Kidney epithelial cell (primary cell): ENCODE measurements at places on chromosomes 5 and 9. TPM values are rescaled to one million over a fixed set of nuclear protein-coding genes. Genes with fewer than 3 reads are reported as not detected.

The HACD4 gene
- 0.46 and 0.62 TPM in 2 replicates for total RNA-seq

The PCDHAC2 gene
- 0.48 and 0.92 TPM in 2 replicates for total RNA-seq

DNA sequence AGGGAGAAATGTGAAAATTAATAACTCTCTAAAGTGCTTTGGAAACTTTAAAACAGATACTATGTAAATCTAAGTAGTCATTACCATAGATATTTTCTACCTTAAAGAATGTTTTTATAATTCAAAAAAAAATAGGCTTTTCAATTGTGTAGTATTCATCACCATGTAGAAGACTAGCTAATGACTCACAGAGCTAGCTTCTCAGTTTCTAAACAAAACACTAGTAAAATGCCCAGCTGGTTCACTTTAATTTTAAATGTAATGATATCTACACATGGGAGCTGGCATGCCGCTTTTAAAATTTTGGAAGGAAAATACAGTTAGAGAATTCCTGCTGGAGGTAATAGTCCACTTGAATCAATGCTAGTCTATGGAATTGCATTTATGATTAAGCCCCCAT is 509.8 kb downstream of the CSNK1G3 start:
- no peak for DNase-seq

DNA sequence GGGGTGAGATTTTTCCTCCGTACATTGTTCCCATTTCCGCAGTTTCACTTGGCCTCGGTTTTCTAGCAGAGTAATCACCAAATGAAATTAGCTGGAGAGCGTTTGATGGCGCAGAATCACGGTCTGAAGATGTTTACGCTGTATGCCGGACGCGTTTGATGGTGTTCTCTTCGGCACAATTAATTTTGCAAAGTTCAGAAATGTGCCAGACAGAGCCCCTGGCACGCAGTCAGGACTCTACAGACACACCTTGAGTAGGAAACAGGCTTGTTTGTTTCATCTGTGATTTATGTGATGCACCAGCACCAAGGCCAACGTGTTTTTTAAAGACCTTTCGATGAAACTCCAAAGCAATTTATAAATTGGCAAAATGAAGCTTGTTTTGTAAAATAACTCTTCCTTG is 863 bp upstream of the LIFR start:
- DNase-seq = no peak

DNA sequence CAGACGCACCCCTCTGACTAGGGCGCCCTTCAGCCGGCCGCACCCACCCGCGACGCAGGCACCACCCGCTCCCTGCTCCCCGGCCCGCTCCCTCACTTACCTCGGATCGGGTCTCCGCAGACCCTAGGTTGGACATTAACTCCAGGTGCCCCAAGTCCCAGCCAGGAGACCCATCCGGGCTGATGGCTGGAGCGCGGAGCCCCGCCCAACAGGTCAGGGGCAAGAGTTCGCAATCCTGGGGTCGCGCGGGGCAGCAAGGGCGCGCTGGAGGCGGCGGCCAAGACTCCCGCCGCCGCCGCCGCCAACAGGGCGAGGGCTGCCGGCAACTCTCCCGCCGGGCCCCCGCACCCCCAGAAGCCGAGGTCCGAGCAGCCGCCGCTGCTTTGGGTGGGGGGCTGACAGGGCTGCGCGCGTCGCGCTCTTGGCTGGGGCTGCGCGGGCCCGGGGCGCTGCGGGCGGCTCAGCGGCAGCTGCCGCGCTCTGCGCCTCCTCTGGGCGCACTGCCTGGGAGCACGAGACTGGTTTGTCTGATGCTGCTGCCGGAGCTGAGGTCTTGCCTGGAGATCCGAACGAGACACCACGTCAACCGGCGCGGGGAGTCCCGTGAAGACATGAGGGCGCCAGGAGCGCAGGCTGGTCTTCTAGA is at the start of gene GDNF:
Gene GDNF, minus strand, starts transcription at position 635 of the 646 bp plus-strand sequence. CDS start 5,245 bp downstream, outside the sequence.
- DNase-seq = no peak

GRCh38 chr5:21142791-21143190 is 1154.8 kb upstream of the CDH18 start:
- DNase-seq = no peak

The SLC27A6 gene
- 1.2 and 1.6 TPM in 2 replicates for total RNA-seq

GRCh38 chr9:127491516-127491915 is 40.2 kb downstream of the LRSAM1 start:
- DNase-seq = no peak

DNA sequence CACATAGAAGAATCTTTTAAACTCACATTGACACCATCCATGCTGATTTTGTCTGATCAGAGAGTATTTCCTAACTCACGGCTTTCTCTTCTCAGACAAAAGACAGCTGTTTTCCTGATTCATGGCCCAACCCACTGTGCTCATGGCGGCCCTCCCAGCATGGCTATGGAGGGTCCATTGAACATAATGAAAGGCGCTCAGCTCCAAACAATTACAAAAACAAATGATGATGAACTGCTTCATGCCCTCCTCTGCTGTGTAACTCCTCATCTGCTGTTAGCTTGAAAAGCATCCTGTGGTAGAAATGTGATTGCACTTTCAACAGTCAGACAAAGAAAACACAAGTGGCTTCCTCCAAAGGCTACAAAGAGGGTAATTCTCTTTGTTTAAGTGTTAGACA is 673.8 kb downstream of the PRELID2 start:
- no peak for DNase-seq

GRCh38 chr9:88429595-88430430 is 41.6 kb downstream of the SPIN1 start:
- DNase-seq = no peak

The GPBP1 gene
- 45.9 and 50.9 TPM in 2 replicates for total RNA-seq

The PROB1 gene
- 3.0 and 3.6 TPM in 2 replicates for total RNA-seq

The MZB1 gene
- not detected in 2 replicates for total RNA-seq

DNA sequence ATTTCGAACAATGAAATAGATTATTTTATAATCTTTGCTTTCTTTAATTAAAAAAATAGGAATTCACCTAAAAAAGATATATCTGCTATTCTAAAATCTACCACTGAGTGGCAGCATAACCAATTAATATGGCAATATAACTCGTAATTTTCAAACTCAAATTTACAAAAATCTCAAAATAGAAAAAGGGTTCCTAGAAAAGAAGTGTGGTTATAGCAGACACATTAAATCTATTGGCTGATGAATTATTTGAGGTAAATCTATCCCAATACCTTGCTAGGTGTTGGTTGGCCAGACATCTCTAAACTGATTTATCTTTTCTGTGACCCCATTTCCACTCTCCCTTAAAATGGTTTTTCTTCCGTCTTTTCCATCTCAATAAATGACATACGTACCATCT is 30.2 kb upstream of the NRG2 start:
- no peak for DNase-seq

DNA sequence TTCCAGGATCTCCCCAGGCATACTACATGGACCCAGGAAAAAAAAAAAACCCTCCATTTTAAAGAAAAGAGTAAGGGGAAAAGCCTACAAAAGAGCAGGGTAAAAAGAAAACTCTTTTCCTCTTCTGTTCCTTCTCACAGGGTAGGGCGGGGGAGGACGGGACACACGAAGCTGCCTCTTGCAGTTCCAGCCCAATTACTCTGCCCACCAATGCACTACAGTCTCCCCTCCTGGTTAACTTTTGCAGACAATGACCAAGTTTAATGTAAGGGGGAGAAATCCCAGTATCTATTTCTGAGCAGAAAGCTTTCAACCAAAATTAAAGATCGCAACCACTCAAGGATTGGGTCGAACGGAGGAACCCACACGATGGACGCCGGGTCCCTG is 1.3 kb downstream of the BRD3 start:
- DNase-seq = no peak

The SHROOM1 gene
- 6.7 and 9.8 TPM in 2 replicates for total RNA-seq

GRCh38 chr5:138943599-138944173 is 68.6 kb upstream of the LRRTM2 start:
- no peak for DNase-seq

The PLPP7 gene
- 2.6 and 4.6 TPM in 2 replicates for total RNA-seq

The DOLPP1 gene
- total RNA-seq = 15.3 and 15.5 TPM in 2 replicates

DNA sequence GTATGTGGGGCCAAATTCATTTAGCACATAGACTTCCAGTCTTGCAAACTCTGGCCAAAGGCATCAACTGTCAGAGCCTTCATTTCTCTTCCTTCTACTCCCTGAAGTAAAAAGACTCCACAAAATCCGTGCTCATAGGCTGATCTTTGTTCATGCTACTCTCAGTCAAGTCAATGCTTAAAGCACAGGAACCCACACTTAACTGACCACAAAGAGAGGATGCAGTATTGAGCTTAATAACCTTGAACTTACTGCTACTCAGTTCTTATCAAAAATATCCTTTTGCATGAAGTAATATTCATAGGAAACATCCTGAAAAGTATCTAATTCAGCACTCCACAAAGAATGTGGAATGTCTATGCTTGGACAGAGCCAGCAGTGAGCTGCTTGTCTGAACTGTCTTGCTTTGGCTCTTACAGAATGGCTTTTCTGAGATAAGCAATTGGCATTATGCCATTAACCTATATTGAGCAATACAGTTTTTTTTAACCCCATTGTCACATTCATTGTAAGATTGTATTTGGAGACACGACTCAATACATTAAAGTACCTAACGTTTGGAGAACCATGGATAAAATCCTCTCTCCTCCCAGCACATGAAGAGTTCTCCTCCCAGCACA is 21.7 kb downstream of the LPAR1 start:
- no peak for DNase-seq

The FCN2 gene
- total RNA-seq = not detected in 2 replicates

- DNase-seq = no peak
Observed at GRCh38 chr5:80763211-80763610, 108.4 kb upstream of the DHFR start.

The TUSC1 gene
- 13.7 and 22.0 TPM in 2 replicates for total RNA-seq

The GZMA gene
- not detected in 2 replicates for total RNA-seq

DNA sequence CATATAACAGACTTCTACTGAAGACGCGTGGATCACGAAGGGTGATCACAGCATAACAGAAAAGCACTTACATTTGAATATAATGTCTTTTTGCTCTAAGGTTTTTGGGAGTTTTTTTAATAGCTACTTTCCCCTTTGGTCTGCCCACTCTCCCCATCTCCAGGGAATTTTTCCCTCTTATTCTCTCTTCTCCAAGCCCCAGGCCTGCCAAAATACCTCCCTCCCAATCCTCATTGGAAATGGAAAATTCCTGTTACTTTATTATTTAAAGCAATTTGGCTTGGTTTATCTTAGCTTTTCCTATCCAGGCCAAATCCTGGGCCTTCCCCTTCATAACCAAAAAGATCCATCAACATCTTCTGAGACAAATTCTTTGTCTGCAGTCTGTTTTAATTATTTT is 22.3 kb upstream of the SSBP2 start:
- DNase-seq = no peak

DNA sequence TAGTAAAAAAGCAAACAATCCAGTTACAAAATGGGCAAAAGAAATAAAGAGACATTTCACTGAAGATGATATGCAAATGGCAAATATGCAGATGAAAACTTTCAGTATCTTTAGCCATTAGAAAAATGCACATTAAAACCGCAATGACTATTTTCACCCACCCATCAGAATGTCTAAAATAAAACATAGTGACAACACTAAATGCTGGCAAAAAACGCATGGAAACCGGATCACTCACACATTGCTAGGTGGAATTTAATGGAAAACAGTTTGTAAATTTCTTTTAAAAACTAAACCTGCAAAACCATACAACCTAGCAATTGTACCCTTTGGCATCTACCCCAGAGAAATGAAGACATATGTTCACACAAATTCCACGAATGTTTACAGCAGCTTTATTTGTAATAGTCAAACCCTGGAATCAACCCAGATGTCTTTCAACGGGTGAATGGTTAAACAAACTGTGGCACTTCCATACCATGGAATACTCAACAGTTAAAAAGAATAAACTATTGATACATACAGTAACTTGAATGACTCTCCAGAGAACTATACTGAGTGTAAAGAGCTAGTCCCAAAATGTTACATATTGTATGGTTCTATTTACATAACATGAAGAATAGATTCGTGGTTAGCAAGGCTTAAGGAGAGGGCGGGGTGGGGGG is 17.2 kb upstream of the PAM start:
- no peak for DNase-seq

GRCh38 chr5:44046619-44047364 is 342.4 kb downstream of the FGF10 start:
- DNase-seq = no peak

The PDGFRB gene
- 17.1 and 18.3 TPM in 2 replicates for total RNA-seq

GRCh38 chr9:19441730-19442129 is 32.9 kb downstream of the ACER2 start:
- no peak for DNase-seq

DNA sequence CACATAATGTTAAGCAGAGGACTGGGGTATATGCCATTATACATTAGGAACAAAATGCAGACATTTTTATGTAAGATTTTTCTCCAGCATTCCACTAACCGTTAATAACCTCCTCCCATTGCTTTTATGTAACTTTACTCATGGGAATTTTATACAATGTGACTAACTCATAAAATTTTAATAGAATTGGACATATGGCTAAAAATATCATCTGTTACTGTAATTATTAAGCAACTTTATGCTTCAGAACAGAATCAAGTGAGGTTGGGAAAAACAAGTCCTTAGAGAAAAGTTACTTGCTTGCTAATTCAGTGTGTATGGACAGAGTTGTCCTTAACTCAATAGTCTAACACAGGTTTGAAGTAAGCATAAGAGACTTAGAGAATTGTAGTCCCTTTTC is 54.8 kb upstream of the PCSK1 start:
- DNase-seq = no peak

DNA sequence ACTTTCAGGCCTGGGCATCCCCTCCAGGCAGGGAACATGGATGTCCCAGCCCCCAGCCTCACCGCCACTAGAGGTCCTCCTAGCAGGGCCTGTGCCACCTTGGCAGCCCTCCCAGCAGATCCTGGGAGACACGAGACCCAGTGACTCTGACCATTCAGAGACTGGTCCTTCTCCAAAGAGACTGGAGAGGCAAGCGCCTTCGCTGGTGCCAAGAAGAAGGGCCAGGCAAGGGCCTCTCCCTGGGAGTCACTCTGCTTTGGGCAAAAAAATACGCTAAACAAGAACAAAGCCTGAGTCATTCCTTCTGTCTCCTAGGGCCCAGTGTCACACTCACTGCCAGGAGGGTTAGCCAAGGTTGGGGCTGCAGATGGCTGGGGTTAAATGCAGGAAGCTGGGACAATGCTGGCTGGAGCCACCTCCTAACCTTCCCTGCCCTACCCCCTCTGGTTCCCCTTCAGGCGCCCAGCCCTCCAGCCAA is 35.3 kb upstream of the SMIM23 start:
- DNase-seq = no peak

GRCh38 chr9:69932901-69933300 is 110.7 kb upstream of the MAMDC2 start:
- no peak for DNase-seq

DNA sequence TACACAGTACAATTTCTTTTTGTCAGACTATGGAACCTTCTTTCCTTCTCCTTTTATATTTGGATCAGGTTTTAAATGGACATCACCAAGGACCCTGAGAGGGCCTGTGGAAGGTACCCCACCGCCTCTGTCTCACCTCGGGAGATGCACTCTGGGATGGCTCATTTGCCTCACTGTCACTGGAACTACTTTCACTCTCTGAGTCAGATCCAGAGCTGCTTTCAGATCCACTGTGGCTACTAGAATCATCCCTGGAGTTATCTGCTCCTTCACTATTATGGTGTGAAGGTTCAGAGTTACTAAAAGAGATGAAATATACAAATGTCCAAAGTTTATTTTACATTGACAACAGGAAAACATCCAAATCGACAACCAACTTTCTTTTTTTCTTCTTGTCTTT is 24.6 kb downstream of the LEAP2 start:
- no peak for DNase-seq

The SLCO6A1 gene
- total RNA-seq = not detected in 2 replicates

GRCh38 chr9:85703398-85703797 is 38.4 kb downstream of the AGTPBP1 start:
- no peak for DNase-seq
